Activated T-helper 1 cell treated with anti-CD3 and anti-CD28 coated beads, Interleukin-2, amount 50 U/mL, for 16 hours (primary cell): ENCODE measurements at places on chromosomes 2 and 18.

- no peak for DNase-seq
These were observed 49.2 kb downstream of the PIKFYVE start for GRCh38 chr2:208315081-208315788.

- no peak for DNase-seq
These were observed 147.9 kb downstream of the MGAT5 start for GRCh38 chr2:134401789-134402188.

DNA sequence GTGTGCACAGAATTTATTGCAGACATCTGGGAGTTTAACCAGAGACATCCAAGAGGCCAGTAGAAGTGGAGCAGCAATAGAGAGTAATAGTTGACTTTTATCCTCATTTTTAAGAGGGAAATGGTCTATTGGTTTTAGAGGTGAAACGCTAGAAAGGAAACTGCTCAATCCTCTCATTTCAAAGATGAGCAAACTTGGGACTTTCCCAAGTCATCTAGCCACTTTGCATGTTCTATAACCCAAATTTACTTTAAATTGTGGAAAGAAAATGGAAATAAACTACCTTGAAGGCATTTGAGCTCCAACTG, 601.7 kb downstream of the ARHGAP15 start:
- DNase-seq, result no peak

GRCh38 chr18:61825386-61825785, 67.4 kb downstream of the RNF152 start:
- no peak for DNase-seq

DNA sequence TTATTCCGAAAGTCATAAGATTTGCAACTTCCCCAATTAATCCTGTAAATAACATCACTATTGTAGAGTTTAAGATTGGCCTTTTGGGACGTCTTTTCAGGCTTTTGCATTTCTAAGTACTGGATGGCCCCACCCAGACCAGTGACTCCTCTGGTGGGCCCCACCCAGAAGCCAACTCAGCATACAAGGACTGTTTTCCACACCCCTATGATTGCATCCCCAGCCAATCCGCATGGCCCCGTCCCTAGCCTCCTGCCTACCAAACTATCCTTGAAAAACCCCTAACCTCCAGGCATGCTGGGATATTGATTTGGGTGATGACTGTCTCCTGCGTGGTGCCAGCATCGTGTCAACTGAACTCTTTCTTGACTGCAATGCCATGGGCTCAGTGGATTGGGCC, 24.5 kb upstream of the TGIF1 start:
- no peak for DNase-seq

DNA sequence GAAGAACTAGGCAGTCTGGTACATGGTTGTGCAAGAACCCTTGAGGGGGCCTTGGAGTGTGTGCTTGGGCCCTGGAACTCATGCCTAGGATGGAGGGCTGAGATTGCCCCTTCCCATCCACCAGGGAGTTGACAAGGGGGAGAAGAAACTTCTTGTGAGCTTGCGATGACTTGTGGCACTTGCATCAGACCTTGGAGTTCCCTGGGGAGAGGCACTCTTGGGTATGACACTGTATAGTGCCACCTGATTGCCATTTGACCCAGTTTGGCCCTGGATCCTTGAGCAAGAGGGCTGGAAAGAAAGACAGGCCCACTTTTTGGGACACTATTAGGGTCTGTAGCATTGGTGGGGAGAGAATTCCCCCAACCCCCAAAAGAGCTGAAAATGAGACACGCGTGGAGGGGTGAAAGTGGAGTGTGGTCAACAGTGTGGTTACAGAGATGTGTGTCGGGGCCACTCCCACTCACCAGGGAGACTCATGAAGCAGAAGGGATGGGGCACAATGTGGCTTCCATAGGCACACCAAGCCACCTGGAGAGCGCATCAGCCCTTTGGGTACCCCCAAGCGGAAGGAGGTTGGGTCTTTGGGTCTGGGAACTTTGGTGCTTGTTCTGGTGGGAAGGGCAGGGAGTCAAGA, 101.3 kb downstream of the MSH2 start:
- DNase-seq, result no peak

DNA sequence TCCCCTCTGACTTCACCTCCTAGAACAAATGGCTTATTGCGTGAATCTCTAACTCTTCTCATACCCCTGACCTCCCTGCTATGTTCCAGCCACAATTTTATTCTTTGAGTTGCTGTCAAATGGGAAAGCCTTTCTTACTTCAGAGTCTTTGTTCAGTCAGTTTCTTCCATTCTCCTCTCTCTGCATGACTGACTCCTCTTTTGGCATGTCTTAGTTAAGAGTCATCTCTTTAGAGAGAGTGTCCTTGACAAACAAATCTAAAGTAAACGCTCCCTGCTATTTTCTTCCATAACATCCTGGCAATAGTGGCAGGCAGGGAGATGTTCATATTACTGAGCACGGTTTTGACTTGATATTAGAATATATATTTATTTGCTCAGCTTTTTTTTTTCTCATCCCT, 170.7 kb upstream of the ERBB4 start:
- DNase-seq, result no peak

DNA sequence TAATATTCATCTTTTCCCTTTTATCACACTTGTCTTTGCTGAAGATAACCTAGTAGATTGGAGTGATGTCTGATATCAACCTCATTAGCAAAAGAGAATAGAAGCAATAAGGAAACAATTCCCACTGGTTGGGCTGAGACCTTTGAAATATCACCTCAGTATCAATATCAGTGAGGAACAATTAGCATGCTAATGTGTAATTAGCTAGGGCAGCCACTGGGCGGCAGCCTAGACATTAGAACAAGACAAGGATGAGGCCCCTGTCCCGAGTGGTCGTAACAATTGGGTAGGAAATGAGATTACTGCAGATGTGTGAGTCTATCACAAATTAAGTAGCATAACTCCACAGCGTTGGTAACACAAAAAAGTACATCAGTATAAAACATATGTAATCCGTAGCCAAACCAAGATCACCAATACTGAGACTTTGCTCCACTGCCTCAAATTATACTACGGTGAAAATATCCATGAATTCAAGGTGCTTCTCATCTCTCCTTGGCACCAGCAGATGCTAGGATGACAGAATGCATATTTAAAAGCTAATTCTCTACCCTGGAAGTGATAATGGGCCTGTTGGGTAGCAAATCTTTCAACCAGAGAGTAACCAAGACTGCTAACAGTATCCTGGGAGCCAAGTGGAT, 99.1 kb downstream of the ALPK2 start:
- DNase-seq, result peak; percentile 38

- DNase-seq, result no peak
These were observed 49.8 kb downstream of the PTGR3 start for GRCh38 chr18:75159238-75159518.

DNA sequence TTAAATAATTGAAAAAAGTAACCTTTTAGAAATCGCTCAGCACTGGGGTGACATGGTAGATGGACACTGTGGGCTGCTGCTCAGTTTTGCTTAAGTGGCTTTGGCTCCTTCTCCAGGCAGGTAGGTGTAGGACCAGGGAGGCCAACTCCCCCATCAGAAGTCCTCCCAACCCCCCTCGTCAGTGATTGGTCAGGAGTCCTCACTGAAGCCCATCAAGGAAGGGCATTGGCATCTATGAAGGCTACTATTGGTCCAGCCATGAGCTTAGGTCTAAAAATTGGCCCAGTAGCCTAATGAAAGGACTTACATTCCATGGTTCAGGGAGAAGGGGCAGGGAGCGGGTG, 34.7 kb downstream of the ST3GAL5 start:
- DNase-seq, result no peak

DNA sequence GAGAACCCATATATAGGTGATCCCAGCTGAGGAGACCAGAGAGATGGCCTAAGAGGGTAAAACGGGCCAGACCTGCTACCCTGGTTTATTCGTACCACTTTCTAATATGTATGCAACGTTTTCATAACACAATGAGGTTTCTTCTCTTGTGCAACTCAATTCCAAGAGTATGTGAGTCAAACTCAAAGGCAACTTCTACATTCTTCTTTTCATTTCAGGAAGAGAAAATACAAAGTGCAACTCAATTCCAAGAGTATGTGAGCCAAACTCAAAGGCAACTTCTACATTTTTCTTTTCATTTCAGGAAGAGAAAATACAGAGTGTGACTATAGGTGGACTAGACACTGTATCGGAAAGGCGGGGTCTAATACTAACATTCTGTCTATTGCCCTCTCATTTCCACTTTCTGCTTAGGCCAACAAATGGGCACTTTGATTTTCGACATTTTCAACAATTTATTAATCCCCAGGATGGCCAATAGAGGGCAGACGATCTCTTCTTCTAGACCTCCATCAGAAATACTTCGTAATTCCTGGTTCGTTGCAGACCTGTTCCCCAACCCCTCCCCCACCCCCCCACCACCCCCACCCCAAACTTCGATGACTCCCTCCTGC, 3.7 kb upstream of the CRIM1 start:
- DNase-seq, result no peak

GRCh38 chr2:10977003-10977402, 65.3 kb downstream of the KCNF1 start:
- DNase-seq, result no peak

DNA sequence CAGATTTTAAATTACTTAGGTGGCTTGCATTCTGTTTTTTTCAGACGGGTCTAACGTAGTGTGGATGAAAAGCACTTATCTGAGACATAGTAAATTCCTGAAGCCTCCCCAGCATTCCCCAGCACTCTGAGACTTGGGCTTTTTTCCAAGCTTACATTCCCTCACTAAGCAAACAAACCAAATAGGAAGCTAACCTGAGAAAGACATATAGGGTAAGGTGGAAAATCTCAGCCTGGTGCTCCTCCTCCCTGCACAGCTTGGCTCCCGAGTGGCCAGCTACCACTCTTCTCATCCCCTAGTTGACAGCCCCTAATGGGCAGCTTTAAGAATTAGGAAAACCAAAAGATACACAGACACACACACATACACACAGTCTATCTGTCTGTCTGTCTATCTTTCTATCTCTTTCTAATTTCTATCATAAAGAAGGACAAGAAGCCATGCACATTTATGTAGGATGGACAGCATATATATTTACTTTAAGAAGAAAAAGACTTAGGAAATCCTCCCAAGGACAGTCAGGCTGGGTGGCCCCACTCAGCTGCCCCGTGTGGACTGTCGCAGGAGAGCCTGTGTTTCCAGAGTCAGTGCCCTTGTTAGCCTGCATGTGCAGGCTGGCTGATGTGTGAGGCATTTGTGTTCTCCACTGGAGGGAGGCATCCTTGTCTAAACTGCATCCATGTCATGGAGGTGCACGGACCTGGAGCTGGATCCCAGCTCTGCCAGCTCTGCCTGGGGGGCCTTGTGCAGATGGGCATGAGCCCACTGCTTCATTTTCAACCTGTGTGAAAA, 8.2 kb downstream of the CNNM3 start:
- DNase-seq, result no peak

DNA sequence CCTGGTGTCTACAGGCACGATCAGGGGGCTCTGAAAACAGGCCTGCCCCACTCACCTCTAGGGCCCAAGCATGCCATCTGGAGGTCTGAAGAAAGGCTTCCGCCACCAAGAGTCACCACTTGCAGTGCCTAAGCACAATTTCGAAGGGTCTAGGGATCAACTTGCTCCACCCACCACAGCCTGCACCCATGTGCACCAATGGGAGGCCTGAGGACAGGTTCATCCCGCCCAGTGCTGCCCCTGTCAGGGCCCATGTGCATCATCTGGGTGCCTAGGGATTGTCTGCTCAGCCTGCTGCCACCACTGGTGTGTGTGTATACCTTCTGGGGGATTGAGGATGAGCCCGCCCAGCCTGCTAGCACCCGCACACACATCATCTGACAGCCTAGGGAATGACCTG, 121.0 kb upstream of the ACVR1C start:
- no peak for DNase-seq

DNA sequence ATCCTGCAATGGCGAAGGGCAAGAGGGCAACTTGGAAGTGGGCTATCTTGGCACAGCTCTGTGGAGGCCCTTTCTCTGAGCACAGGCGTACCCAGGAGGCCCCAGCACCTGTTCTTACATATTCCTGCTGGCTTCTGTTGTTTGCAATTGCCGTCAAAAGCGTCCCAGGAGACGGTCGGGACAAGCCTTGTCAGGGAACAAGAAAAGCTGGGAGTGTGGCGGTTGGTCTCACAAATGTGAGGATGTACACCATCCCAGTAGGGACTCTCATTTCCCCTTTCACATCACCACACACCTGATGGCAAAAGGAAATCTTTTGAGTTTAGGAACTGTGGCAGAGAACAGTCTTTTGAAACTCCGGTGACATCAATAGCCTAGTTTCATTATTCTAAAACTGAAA, 94.7 kb upstream of the EFEMP1 start:
- no peak for DNase-seq

- DNase-seq, result no peak
These were observed 155.1 kb downstream of the SMAD7 start for GRCh38 chr18:48795696-48796095.

GRCh38 chr18:35770376-35771014, 189.0 kb downstream of the GALNT1 start:
- DNase-seq, result no peak

DNA sequence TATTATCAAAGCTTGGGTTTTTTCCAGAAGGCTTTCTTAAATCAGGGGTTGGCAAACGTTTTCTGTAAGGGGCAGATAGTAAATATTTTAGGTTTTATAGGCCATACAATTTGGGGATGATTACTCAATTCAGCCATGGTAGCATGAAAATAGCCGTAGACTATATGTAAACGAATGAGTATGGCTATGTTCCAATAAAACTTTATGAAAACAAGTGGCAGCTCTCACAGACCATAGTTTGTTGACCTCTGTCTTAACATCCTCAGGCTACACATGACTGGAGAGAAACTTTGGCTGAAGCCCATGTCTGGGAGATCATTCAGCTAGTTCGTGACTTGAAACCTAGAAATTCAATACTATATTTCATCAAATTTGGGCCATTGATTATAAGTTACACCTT, 30.2 kb downstream of the UGP2 start:
- no peak for DNase-seq

DNA sequence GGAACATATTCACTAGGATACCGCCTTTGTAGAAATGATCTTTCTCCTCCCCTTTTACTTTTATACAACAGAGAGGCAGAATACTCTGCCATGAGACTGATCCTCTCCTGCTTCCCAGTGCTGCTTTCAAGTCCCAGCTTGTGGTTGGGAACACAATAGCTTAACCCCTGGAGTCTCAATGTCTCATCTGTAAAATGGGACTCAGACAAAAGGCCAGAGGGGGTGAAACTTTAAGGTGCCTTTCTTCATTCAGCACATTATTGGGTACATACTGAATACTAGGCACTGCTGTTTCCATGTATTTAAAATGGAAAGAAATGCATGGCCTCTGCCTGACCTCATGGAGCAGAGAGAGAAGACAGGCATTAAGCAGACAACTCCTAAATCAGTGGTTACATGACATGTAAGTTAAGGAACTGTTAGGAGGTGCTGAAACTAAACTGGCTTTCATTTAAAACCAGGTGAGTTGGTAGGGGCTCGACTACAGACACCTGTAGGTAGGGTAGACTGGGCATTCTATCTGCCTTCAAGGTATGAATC, 53.8 kb downstream of the MAP4K4 start:
- no peak for DNase-seq

GRCh38 chr18:9596226-9596625, 18.1 kb downstream of the PPP4R1 start:
- DNase-seq, result no peak

- DNase-seq, result no peak
These were observed 26.7 kb upstream of the BIRC6 start for GRCh38 chr2:32330136-32330535.

- no peak for DNase-seq
These were observed 1.5 kb downstream of the AP1S3 start for GRCh38 chr2:223835701-223836532.

GRCh38 chr18:63031375-63031774, 288.2 kb downstream of the BCL2 start:
- DNase-seq, result no peak
